ENCODE measurements at places on chromosomes 2 and 18.

GRCh38 chr18:43757273-43757672 lies 480.0 kb upstream of the SYT4 start:
- no peaks in the 10 kb centered on the region for H3K27me3 ChIP-seq
- H3K36me3 ChIP-seq: no peaks in the 10 kb centered on the region
- no peak overlapping the region for H3K4me3 ChIP-seq
- DNase-seq: no peak
- no peaks in the 10 kb centered on the region for H3K4me1 ChIP-seq

DNA sequence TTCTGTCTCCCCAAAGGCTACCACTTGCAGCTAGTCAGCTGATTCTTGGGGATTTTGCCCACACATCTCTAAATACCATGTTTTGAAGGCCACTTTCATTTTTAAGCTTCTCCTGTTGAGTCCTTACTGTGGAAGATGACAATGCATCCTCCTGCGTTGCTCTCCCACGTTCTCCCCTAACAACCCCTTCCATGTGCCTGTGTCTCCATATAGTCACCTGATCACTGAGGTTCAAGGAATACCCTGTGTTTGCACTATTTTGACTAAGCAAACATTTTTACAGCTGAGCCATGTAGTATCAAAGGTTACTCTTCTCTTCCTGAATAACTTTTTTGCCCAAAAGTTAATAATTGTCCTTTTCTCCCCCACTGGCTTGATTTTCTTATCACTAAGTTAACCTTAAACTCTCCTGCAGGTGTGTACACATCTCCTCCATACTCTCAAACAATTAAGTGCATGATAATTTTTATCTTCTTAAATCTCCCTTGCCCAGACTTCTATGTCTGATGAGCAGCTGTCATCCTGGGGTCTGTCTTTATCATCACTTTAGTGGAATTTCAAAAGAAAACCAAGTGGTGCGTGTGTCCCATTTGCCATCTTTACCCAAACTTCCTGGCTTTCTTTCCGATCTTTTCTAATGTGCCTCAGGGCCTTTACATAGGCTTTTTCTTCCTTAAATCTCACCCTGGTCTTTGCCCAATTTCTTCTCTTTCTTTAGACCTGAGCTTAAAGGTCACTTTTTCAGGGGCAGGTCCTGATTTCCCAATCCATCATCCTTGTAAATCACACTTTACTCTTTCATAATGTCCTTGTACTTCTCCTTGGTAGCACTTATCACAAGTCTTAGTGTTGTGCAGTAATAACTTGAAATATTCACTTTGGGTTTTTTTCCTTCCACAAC lies 85.2 kb upstream of the SPATS2L start:
- H3K27me3 ChIP-seq: no peaks in the 10 kb centered on the region
- H3K36me3 ChIP-seq: no peaks in the 10 kb centered on the region
- H3K27ac ChIP-seq: no peak overlapping the region
- no peak for DNase-seq
- H3K4me3 ChIP-seq: no peak overlapping the region
- peaks cover 2% of the 10 kb centered on the region for H3K4me1 ChIP-seq

- no peak for DNase-seq
- peaks cover 12% of the 10 kb centered on the region for H3K4me1 ChIP-seq
- H3K27ac ChIP-seq: no peak overlapping the region
- no peaks in the 10 kb centered on the region for H3K27me3 ChIP-seq
- no peaks in the 10 kb centered on the region for H3K36me3 ChIP-seq
- no peak overlapping the region for H3K4me3 ChIP-seq
Observed at GRCh38 chr2:7999683-8000476, 682.0 kb upstream of the ID2 start.

- H3K36me3 ChIP-seq: no peaks in the 10 kb centered on the region
- no peaks in the 10 kb centered on the region for H3K27me3 ChIP-seq
- H3K27ac ChIP-seq: no peak overlapping the region
- DNase-seq: no peak
Observed at GRCh38 chr2:103847276-103847675, 1006.6 kb upstream of the POU3F3 start.

- H3K27me3 ChIP-seq: peaks cover 22% of the 10 kb centered on the region
- no peaks in the 10 kb centered on the region for H3K4me1 ChIP-seq
- DNase-seq: no peak
- no peak overlapping the region for H3K27ac ChIP-seq
Observed at GRCh38 chr2:120421126-120421829, 75.3 kb downstream of the INHBB start.

DNA sequence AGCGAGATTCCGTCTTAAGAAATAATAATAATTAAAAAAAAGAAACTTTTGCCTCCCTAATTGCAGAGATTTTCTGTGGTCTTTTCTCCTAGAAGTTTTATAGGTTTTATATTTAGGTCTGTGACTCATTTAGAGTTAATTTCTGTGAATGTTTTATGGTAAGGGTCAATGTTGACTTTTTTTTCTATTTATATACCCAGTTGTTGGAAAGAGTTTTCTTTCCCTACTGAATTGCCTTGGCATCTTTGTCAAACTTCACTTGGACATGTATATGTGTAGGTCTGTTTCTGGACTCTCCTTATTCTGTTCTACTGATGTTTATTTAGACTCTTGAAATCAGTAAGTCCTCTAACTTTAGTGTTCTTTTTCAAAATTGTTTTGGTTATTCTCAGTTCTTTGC lies 5.5 kb downstream of the ZNF512 start:
- peaks cover 16% of the 10 kb centered on the region for H3K4me1 ChIP-seq
- H3K36me3 ChIP-seq: no peaks in the 10 kb centered on the region
- no peak overlapping the region for H3K27ac ChIP-seq
- H3K4me3 ChIP-seq: no peak overlapping the region
- DNase-seq: no peak
- no peaks in the 10 kb centered on the region for H3K27me3 ChIP-seq

DNA sequence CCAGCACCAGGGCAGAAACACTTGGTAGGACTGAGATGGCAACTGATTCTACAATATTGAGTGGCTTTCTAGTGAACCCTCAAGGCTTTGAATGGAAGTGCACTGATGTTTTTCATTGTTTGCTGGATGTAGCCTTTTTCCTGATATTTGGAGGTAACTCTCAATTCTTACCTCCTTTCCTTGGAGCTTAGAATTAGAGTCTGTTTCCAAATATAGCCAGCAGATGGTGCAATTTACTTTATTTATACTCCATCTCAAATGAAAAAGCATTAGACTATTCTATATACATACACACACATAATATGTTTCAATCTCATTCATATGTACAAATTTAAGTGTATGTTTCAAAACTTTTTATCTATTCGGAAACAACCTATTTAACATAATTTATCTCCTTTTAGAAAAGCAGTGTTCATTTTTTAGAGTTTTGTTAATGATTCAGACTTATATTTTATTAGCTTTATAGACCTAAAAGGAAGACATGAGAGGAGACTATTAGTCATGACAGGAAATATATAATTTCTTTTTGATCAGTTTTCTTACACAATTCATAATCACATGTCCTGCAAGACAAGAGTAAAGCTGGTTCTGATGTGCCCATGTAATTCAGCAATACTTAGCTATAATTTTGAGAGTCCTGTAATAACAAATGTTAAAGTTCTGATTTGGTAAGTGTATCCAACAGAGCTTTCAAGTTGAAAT lies 124.8 kb downstream of the NUP35 start:
- DNase-seq: no peak
- no peaks in the 10 kb centered on the region for H3K4me1 ChIP-seq
- no peaks in the 10 kb centered on the region for H3K36me3 ChIP-seq
- no peak overlapping the region for H3K27ac ChIP-seq
- H3K4me3 ChIP-seq: no peak overlapping the region

DNA sequence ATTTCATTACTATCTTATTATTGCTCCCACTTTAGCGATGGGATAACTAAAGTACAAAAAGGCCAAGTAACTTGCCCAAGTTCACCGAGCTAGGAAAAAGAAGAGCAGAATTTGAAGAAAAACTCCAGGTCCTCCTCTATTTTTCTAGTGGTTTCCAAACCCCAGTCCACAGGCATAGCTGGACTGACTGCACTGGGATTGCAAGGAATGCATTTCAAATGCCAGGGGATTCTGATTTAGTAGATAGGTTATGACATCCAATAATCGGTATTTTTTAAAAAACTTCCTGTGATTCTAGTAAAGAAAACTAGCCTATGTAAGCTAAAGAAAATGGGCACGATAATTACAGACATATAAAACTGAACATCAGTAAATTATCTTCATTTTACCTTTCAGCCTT lies 62.7 kb upstream of the GALNT5 start:
- H3K27ac ChIP-seq: no peak overlapping the region
- DNase-seq: no peak
- H3K4me1 ChIP-seq: no peaks in the 10 kb centered on the region
- no peaks in the 10 kb centered on the region for H3K36me3 ChIP-seq
- H3K4me3 ChIP-seq: no peak overlapping the region

DNA sequence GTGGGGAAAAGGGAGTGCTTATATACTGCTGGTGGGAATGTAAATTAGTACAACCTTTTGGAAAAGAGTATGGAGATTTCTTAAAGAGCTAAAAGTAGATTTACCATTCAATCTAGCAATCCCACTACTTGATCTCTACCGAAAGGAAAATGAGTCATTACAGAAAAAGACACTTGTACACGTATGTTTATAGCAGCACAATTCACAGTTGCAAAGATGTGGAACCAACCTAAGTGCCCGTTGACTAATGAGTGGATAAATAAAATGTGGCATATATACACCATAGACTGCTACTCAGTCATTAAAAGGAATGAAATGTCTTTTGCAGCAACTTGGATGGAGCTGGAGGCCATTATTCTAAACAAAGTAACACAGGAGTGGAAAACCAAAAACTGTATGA lies 29.5 kb downstream of the FLACC1 start:
- H3K4me1 ChIP-seq: no peaks in the 10 kb centered on the region
- DNase-seq: no peak
- H3K27ac ChIP-seq: no peak overlapping the region

Data from tibial artery (tissue), 4 donors.